ENCODE measurements at places on chromosomes 4 and X.

DNA sequence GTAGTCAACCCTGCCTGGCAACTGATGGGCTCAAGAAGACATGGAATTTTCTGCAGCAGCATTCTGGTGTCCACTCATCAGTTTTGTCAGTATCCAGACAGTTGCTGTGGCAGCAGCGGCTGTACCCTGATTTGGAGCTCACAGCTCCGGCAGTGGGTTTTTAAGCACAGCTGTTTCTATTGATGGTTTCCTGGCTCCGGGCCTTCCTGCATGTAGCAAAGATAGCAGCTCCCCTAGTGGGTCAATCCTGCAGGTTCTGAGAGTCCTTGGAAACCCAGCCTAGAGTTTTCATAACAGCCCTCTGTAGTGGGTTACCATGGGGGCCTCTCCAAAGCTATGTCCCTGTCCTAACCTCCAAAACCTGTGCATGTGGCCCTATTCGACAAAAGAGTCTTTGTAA lies 84.0 kb upstream of the ATP6AP2 start:
- peak; percentile 31 for DNase-seq

- no peak for DNase-seq
Observed at GRCh38 chr4:7831330-7831729, 108.3 kb downstream of the AFAP1 start.

DNA sequence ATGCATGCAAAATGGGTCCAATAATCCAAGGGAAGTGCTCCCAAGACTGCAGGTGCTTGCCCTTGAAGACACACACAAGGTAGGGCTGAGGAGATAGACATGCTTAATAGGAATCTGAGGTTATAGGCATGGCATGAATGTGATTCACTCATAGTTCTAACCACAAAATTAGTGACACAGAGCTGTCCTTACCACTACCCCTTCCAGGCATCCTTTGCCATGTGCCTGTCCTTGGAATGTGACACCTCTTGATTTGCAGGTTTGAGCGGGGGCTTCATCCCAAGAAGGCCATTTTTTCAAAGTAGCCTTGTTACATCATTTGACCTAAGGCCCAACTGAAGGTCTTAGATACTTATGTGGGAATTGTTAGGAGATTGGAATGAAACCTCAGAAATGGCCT lies 112.5 kb downstream of the CCNG2 start:
- DNase-seq = no peak

DNA sequence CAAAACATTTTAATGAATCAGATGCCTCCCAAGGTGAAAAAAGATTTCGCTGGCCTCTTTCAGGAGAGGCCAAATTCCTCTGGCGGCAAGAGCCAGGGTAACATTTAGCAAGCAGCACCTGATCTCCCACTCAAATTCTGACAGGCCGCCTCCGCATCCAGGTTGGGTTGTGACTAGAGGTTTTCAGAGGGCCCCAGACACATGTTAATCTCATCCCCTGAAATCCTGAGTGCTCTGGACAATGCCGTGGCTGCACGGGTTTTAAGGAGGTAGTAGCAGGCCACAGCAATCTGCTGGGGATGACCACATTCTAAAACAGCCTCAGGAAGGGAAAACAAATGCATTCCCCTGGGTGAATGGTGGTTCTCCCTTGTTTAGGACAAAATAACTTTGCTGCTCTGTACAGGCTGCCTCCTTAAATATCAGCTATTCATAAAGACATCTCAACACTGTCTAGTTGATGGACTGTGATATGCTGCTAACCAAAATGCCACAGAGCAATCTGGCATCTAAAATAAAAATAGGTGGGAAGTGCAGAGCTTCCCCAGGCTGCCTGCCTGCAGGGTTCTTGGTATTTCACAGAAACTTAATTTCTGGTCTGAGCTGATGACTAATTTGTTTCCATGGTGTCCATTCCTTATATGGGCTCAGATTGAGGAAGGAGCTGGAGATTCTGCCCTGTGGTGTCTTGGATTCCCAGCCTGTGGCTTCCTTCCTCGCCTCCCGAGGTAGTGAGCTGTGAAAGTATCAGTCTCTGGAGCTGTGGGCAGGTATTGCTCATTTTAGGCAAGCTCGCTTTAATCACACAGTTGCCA lies 202.0 kb downstream of the DCLK2 start:
- no peak for DNase-seq

GRCh38 chr4:119498527-119498926 lies 130.1 kb downstream of the PDE5A start:
- DNase-seq = no peak

- peak; percentile 10 for DNase-seq
Observed at GRCh38 chrX:108165383-108166111, 74.0 kb downstream of the ATG4A start.

DNA sequence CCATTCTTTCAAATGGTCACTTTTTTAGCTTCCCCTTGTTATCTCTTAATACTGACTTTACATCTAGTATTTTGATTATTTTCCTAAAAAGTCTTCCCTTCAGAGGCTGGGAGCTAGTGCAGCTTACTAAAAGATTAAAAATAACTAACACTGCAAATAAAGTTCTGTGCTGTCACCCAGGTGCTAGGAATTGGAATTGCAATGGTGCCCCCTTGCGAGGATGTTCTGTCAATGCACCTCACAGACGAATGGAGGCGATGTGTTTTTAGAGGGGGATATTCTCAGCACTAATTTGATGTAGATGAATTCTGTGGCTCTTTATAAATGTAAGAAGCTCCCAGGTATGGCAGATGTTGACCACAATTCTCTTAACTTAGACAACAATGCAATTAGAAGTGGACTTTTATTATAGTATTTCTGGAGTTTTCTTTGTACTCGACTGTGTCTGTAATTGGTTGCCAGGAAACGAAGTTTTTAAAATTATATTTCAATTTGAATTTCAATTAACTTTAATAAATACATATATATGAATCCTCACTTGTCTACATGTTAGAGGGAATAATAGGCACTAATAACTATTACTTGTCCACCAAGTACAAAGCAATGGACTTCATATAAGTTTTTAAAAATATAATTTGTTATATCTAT lies 22.0 kb upstream of the SMIM31 start:
- peak; percentile 18 for DNase-seq

DNA sequence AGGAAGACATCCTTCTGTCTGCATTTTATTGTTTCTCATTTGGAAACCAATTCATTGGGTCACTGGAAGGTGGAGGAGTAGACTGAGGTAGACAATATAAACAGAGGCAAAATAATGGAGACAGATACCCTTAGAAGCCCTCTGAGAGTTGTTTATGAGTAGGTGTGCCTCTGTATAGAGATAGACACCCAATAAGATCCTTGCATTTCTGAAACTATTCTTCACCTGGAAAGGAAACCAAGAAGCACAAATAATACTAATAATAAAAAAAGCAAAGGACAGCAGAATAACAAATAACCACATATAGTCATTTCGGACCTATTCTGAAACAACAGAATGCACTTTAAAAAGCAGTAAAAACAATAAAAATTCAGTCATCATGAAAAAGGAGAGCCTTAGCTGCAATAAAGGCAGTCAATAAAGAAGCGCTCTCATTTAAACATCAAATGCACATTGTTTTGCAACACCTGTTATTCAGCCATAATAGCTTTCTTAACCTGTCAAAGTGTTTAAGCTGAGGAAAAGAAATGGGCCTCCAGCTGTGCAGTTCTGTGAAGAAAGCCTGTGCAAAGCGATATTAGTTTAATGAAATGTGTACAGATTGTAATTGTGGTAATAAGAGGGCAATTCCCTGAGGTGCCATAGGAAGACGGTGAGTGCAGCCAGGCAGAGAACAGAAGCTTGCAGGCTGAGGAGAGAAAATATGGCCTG lies 904.2 kb downstream of the STPG2 start:
- no peak for DNase-seq

- no peak for DNase-seq
Observed at GRCh38 chr4:116118221-116118620, 967.2 kb downstream of the TRAM1L1 start.

- DNase-seq = no peak
Observed at GRCh38 chr4:107292979-107293378, 256.9 kb upstream of the DKK2 start.

DNA sequence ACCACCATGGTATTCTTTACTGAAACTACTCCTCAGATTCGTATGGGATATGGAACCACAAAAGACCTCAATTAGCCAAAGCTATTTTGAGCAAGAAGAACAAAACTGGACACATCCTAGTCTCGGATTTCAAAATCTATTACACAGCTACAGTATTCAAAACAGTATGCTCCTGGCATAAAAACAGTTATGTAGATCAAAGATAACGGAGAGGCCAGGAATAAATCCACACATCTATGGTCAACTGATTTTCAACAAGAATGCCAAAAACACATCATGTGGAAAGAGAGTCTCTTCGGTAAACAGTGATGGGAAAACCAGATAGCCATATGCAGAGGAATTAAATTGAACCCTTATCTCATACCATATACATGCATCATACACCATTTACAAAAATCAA lies 155.3 kb downstream of the SPCS3 start:
- DNase-seq = no peak

GRCh38 chr4:40448875-40449274 lies 113.7 kb downstream of the CHRNA9 start:
- no peak for DNase-seq

DNA sequence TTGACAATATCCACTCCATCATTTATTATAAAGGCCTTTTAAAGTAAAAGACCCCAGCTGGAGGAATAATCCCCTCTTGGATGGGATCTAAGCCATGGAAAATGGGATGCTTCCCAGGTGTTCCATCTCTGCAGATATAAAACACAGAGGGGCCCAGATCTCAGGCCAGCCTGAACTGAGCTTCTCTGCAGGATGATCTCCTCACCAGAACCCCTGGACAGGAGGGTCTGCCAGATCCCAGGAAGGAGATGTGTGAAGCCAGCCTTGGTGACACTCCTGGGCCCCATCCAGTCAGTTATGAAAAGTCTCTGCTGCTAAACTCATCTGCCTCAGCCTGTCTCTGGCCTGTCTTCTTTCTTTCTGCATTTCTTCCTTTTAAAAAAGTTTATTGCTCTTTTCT lies 56.7 kb downstream of the HTRA3 start:
- DNase-seq = no peak

DNA sequence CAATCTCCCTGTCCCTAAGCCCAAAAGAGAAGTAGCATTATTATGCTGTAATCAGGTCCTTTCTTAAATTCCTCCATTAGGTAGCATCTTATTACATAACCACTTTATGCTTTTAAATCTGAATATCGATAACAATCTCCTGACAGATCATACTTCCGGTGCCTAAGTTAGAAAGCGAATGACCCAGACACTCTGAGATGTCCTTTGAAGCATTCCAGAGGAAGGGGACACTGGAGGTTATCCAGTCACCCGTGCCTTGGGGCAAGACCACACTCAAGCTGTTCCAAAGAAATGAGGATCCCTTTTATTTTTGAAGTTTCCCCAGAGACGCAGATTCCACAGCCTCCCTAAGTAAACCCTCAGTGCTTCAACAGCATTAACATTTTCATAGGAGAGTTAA lies 125.7 kb downstream of the PALLD start:
- DNase-seq = no peak

GRCh38 chr4:76782837-76783236 lies 115.1 kb downstream of the SOWAHB start:
- DNase-seq = no peak

- no peak for DNase-seq
Observed at GRCh38 chrX:115018040-115018647, 728 bp upstream of the IL13RA2 start.

DNA sequence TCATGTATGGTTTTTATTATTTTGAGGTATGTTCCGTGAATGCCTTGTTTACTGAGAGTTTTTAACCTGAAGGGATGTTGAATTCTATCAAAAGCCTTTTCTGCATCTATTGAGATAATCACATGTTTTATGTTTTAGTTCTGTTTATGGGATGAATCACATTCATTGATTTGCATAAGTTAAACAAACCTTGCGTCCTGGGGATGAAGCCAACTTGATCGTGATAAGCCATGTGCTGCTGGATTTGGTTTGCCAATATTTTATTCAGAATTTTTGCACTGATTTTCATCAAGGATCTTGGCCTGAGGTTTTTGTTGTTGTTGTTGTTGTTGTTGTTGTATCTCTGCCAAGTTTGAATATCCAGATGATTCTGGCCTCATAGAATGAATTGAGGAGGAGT lies 43.8 kb downstream of the CDX4 start:
- no peak for DNase-seq

GRCh38 chr4:172356016-172356415 lies 542.8 kb downstream of the GALNTL6 start:
- DNase-seq = no peak

- DNase-seq = peak; percentile 81
Observed at GRCh38 chrX:101617211-101618191, at the start of gene ARMCX6. TSS of gene ARMCX6 (minus strand) at chrX:101618000. CDS start at chrX:101616620, 1,380 bp downstream.

DNA sequence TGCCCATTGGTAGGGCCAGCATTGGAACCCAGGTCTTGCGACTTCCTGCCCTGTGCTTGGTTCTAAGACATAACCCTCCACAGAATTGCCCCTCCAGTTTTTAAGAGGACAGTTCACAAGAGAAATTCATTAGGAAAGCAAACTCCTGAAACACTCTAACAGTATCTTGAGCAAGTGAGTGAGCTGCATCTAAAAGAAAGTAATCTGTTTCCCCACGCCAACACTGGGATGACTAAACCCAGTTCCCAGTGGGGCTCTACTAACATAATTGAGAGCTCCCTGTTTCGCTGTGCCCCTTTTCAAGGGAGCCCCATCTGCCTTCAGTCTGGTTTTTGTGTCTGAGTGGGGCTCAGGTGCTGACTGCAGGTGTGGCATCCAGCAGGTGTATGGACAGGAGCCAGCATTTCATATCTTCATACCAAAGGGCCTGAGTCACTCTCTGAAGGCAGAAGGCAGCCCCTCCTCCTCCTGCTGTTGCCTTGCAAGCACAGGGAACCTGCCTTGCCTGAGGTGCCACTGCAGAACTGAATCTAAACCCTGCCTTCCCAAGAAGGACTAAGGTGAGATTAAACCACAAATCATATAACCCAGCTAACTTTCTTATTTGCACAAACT lies 8.0 kb downstream of the AMOT start:
- no peak for DNase-seq

- DNase-seq = no peak
Observed at GRCh38 chr4:48139691-48140090, 5.6 kb upstream of the TXK start.

DNA sequence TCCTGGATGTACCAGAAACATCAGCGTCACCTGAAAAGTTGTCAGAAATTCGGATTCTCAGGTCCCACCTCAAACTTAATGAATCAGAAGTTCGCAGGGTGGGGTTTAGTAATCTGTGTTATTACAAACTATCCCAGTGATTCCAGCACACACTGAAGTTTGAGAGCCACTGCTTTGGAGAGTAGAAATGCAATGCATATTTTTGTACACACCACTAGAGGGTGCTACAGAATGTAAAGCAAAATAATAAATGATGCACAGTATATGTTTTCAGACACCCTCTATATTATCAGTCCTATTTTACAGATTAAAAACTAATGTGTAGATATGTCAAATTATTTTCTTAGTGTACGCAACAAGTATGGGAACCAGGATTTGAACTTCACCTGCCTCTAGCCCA lies 2.4 kb upstream of the MORF4L2 start:
- DNase-seq = peak; percentile 41

- no peak for DNase-seq
Observed at GRCh38 chr4:7384003-7384928, 50.5 kb downstream of the PSAPL1 start.

GRCh38 chr4:94468093-94468769 lies 16.5 kb downstream of the PDLIM5 start:
- DNase-seq = no peak

GRCh38 chrX:30816079-30816478 lies 73.0 kb downstream of the TAB3 start:
- DNase-seq = no peak

- no peak for DNase-seq
Observed at GRCh38 chr4:105458001-105458400, 15.9 kb downstream of the PPA2 start.

All from SK-N-DZ (cell line).